NCI-H524 (cell line): ENCODE measurements at places on chromosomes 7 and 10.

DNA sequence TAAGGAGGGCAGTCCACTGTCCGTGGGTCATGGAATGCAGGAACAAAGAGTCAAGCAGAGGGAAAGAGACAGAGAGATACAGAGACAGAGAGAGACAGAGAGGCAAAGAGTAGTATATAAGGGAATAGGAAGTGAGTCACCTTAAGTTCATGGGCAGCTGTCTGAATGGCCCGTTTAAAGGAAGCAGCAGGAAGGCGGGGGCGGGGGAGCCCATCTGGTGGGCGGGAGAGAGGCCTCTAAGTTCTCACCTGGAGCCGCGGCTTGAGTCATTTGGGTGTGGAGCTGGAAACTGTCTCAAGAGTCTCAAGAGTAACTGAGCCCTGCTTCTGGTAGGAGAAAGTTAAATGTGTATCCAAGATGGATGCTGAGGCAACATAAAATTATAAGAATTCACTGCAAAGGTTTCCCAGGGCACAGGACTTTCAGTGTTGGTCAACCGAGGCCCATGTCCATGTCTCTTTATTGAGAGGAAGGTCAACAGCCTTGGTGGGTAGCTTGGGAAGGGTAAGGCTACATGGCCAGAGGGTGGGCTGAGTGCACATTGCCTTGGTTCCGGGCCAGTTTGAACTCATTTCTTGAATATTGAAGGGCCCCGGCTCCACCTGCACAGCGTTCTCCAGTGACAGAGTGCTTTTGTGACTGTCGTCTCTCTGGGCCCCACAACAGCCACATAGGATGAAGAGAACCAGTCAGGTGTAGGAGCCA is 85.5 kb upstream of the CACUL1 start:
- peak; percentile 42 for DNase-seq

GRCh38 chr7:53325061-53325460 is 289.6 kb downstream of the POM121L12 start:
- no peak for DNase-seq

- no peak for DNase-seq
Observed at GRCh38 chr10:96073722-96074121, 30.3 kb downstream of the CCNJ start.

DNA sequence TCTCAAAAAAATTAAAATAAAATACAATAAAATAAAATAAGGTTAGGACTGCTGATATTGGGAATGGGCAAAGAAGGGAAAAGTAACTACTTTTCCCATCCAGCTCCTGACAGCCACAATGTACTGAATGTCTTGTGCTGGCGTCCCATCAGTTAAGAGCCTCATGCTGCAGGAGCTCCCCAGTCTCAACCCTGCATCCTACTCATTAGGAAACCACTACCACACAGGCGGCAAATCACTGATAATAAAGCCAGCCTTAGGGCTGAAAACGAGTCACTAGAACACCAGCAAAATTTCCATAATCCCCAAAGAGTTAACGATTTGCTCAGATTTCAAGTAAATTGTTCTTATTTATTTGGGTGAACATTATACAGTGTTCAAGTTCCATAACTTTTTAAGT is 4.3 kb downstream of the YWHAG start:
- DNase-seq: no peak

DNA sequence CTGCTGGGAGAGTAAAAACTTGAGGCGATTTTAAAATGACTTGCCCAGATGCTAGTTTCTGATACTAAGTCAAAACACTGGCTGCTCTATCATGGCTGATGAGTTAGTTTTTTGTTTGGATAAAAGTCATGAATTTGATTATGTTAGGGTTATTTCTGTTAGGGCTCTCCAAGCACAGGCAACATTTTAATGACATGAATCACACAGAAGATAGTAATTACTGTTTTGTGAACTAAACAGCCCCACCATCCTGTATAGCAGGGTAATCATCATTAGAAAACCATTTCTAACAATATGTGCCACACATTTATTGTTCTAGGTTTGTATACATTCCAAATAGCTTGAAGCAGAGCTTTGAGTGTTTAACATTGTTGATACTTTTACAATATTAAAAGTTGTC is 750.3 kb downstream of the ANKRD7 start:
- no peak for DNase-seq

DNA sequence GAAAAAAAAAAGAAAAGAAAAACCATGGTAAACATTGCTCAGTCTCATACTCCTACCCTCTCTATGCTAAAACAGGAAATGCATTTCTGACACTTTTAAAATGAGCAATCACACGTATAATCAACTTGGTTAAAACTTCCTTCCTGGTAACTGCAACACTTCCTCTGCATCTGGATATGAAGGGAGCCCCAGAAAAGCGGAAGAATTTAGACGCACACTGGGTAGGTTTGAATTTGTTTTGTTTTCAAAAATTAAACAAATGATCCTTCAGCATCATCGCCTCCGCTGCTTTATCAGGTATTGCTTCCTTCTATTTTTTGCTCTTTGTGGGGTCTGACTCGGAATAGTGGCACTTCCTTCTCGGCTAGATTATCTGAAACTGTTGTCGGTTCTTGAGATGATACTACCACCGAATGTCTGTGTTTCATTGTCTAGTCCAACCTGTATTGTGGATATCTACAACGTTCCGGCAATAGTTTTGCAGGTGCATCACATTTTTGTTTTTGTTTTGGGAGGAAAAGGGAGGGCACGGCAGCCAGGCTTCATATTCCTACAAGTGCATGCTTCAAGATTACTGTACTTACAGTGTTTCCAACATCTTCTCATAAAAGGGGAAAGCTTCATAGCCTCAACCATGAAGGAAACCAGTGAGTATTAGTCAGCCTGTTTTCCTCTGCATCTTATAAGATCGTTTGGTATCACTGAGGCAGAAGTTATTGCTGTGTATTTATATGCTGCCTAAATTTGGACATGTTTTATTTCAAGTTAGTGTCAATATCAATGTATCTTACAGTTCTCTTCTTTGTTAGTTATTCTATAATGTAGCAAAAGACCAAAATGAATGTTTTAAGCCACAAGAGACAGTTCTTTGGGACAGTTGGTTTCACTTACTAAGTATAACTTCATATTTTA is at the start of gene PIK3CG:
Gene PIK3CG, plus strand, starts transcription at position 153 of the 912 bp plus-strand sequence. CDS start 2,280 bp downstream, outside the sequence.
- DNase-seq: no peak

DNA sequence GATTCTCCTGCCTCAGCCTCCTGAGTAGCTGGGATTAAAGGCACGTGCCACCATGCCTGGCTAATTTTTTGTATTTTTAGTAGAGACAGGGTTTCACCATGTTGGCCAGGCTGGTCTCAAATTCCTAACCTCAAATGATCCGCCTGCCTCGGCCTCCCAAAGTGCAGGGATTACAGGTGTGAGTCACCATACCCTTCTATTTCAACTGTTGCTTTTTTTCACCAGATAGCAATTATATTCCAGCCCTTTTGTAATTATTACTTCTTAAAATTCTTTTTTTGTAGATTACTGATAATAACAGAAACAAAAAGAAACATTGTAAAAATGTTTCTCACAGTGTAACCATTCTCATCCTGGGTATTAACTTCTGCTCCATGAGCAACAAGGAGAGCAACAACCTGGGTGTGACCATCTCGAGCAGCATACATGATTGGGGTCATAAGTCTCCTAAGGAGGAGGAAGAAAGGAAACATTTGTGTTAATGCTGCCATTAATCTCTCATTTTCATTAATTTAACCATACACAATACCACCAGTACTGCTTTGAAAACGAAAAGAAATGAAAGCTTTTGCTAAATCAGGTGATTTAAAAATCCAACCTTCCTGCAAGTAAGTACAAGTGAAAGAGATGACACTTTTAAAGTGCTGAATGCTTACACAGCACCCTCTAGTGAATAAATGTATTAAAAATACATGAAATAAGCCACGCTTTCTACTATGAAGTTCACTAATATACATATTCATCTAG is 41.8 kb downstream of the ASZ1 start:
- no peak for DNase-seq

DNA sequence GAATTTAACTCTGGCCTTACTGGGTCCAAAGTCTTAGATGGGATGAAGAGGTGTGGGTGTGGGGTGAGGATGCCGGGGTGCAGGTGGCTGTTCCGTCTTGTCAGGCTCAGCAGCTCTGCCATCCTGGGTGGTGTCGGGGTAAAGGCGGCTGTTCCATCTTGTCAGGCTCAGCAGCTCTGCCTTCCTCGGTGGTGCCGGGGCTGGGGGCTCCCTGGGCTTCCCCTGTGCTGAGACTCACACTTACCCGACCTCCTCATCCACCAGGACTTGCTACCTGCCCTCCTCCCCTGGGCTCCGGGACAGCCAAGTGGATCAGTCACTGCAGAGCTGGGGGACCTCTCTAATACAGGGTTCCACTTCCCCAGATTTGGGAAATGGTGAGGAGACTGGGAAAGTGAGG is 244.3 kb upstream of the SHH start:
- DNase-seq: no peak

- DNase-seq: peak; percentile 3
Observed at GRCh38 chr7:30412782-30413504, 65.6 kb downstream of the NOD1 start.

GRCh38 chr7:46566097-46566774 is 645.2 kb upstream of the IGFBP3 start:
- no peak for DNase-seq

DNA sequence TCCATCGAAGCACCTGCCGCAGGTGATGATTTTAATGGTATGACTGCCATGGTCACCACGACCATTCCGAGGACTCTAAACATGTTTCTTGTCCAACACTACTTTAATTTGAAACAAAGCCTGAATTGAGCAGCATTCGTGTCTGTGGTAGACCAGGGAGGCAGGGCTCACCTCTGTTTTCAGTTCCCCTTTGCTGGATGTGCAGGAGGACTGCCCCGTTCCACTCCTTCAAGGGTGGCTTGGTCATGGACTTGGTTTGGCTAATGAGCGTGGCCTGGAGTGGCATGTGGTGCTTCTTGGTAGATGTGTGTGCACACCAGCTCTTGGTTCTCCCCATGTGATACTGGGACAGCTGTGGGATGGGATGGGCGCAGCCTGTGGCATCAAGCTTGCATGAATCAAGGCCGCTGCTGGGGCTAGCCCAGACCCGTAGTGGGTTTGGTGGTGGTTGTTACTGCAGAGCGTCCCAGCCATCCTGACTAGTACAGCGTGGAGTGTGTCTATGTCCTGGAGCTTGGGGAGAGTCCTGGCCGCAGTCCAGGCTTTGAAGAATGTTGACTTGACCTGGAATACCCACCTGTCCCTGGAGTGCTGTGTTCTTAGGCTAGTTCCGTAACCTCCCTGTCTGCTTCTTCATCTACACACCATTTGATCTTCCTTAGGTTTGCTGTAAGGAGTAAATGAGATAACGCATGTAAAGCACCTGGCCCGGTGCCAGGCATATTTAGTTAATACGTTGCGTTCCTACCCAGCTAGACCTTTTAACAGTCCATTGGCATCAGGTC is 34.8 kb downstream of the MGMT start:
- DNase-seq: no peak

DNA sequence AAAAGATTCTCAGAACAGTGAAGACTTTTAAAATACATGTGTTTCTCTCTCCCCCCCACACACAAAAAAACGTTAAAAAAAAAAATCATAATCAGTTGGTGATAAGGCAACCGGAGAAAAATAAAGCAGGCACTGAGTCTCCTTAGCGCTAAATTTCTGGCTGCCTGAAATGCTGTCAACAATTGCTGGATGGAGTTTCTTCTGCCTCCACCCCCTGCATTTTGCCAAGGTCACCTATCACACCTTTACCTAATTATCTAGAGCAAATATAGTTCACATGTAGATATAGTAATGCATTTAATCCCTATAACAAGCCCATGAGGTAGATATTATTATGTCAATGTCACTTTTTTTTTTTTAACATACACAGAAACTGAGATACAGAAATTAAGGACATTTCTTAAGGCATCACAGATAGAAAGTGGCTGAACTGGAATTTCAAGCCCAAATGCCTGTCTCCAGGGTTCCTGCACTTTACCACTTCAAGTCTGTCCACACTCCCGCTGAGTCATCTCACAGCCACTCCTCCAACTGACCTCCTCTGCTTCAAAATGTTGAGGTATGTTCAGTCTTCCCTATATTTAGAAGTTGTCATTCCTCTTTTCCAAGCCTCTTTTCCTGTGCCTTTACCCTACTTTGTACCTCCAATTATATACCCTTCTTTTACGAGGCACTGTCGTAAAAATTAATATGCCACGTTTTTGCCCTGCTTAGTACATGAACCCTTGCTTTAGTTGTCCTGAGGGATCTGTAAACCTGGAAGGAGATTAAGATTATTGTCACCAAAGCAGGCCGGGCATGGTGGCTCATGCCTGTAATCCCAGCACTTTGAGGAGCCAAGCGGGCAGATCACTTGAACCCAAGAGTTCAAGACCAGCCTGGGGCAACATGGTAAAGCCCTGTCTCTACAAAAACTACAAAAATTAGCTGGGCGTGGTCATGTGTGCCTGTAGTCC is 72.8 kb upstream of the MPP7 start:
- no peak for DNase-seq

DNA sequence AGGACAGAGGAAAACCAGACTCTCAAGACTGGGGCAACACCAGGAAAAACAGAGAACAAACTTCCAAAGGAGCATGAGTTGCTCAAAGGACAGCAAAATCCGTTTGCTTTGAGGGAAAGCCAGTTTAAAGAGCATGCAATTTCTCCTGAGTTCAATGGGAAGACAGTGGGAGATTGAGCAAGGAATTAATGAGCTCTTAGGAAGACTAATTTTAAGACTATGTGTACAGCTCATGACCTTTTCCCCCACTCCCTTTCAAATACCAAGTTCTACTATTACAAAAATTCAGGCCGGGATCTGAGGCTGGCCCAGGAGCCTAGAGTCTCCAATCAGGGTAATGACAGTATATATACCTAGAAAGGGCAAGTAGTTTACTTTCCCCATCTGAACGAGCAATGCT is 79.2 kb downstream of the EPDR1 start:
- no peak for DNase-seq

DNA sequence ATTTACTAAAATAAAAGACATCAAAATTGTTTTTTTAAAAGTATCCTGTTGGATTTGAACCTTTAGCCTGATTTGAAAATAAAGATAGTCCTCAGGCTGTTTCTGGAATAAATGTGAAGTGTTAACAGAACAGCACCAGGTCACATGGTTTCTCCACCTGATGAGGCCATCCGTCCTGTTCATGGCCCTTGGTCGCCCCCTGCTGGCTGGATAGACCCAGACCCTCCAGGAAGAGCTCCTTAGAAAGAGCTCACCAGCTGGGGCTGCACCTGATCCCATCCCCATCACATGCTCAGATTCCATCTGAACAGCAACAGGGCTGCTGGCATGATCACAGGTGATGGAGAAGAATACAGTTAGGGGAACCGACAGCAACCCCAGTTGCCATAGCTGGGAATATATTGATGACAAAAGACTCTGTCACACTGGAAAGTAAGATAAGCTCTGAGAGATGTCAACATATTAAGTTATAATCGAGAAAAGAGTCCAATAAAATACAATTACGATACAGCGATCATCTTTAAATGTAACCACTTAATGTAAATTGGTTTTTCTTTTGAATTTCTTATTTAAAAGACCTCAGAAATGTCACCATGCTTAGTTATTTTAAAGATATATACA is 4.8 kb downstream of the OR2A14 start:
- DNase-seq: peak; percentile 71
